ENCODE measurements at places on chromosomes 3 and 15. TPM values are rescaled to one million over a fixed set of nuclear protein-coding genes. Genes with fewer than 3 reads are reported as not detected.

PLSCR2 gene
- total RNA-seq, result 0.73 TPM

GRCh38 chr3:10594915-10595314 is 89.5 kb upstream of the ATP2B2 start:
- H3K27me3 ChIP-seq, result no peaks in the 10 kb centered on the region
- H3K4me3 ChIP-seq, result no peak overlapping the region
- no peaks in the 10 kb centered on the region for H3K36me3 ChIP-seq
- no peak overlapping the region for H3K27ac ChIP-seq
- H3K4me1 ChIP-seq, result no peaks in the 10 kb centered on the region
- DNase-seq, result no peak

ANKUB1 gene
- not detected for total RNA-seq

DNA sequence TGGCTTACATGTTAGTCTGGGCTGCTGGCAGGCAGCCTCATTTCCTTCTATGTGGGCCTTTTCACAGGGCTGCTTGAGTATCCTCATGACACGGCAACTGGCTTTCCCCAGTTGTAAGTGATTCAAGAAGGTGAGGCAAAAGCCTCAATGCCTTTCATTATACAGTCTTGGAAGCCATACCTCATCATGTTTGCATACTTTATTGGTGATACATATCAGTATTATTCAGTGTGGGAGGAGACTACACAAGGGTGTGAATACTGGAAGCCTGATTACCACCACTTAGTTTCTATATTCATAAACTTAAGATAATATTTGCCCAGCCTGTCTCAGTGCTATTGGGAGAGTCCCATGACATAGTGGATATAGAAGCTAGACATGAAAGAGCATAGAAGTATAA is 346.8 kb downstream of the SOX2 start:
- H3K27ac ChIP-seq, result no peak overlapping the region
- DNase-seq, result no peak
- H3K36me3 ChIP-seq, result no peaks in the 10 kb centered on the region
- H3K27me3 ChIP-seq, result no peaks in the 10 kb centered on the region
- no peaks in the 10 kb centered on the region for H3K4me1 ChIP-seq

CCDC39 gene
- total RNA-seq, result not detected

Measured in left lung (tissue), 14 donors.